ACHN (cell line): ENCODE measurements at places on chromosomes 7 and 10.

DNA sequence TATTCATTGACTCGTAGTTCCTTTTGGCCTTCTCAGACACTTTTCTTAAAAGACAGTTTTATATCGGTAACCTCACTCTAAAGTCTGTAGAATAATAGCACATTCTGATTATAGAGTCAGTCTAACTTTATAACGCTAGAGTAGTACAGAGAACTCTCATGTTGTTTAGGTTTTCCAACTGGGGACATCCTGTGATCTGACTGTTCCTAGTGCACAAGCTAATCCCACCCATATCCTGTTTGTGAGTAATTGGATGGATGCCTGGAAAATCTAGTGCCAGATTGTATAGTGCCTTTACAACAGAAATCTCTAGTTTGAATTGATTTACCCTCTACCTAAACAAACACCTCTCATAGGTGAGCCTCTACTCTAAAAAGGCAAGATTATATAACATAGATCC lies 107.4 kb downstream of the ZEB1 start:
- peak; percentile 62 for DNase-seq

- no peak for DNase-seq
Measured at GRCh38 chr7:135991322-135991721, 14.2 kb upstream of the MTPN start.

DNA sequence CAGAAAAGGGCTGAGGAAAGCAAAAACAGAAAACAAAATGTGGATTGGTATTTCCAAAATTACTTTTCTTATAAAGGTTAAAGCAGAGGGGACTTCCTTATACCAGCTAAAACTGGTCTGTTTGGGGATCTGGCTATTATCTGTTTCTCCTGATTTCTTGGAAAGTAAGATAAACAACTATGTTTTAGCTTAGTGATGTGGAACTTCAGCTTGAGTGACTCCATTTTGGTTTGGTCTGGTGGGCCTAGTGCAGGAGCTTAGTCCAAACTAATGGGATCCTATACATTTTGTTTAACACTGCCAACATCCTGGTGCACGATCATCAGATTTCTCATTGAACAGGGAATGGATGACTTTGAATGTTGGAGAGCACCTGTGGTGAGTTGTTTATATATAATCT lies 283.5 kb downstream of the ADK start:
- no peak for DNase-seq

DNA sequence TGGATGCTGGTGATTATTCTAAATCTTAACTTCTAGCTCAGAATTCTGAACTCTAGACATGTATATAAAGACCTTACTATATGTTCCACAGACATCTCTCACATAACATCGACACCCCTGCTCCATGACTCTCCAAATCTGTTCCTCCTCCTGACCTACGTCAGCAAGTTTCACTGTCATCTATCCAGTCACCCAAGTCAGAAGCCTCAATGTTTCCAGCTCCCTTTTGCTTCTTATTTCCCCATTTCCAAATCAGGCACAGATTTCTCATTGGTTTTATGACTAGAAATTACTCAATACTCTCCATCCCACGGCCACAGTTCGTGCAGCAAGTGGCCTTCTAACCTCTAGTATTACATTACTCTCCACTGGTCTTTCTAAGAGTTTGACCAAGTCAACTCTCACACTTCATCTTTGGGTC lies 28.5 kb downstream of the EPC1 start:
- DNase-seq = no peak

DNA sequence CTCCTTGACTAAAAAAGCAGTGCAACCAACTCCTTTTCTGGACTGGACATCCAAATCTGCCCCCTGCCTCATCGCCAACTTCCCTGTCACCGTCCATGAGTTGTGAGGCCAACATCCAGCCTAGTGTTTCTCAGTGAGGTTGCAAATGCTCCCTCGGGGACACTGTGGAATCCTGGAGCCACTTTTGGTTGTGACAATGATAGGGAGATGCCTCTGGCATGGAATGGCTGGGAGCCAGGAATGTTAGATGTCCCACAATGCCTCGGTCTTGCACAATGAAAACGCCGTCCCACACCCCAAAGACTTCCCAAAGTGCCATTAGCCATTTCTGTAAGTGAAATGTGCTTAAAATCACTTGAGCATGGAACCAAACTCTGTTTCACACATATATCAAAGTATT lies 105.2 kb downstream of the OSBPL3 start:
- DNase-seq = no peak

- no peak for DNase-seq
Measured at GRCh38 chr7:71935674-71936073, 476.5 kb downstream of the CALN1 start.

GRCh38 chr10:121594076-121594475 lies 4.2 kb downstream of the FGFR2 start:
- DNase-seq = no peak

DNA sequence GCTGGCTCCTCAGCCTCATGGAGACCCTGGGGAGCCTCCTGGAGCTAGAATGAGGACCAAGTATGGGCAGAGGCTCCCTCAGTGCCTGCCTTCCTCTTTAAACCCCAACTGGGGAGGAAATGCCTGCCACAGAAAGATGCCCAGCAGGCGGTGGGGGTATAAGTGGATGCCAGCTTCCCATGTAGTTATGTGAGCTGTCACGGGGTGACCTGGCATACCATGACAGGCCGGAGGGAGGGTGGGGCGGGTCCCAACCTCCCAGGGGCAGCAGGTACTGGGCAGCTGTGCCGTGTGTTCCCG lies 35.0 kb downstream of the COL13A1 start:
- no peak for DNase-seq

DNA sequence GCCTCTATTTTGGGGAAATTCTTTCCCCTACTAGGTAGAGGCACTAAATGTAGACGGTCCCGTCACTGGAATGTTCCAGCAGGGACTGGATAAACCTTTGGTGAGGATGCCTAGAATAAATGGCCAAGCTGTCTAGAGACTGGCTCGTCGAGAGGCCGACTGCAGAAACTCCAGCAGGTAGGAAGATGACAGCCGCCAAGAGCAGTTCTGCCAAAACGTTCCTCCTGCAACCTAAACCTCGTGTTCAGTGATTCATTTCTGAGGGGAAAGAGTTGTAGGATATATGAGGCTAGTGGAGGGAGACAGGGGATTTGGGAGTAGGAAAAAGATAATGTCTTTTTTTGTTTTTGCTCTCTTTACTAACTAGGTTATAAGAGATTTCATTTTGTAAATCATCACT lies 184.7 kb upstream of the GDF10 start:
- no peak for DNase-seq

- DNase-seq = no peak
Measured at GRCh38 chr10:108616559-108617285, 1306.6 kb downstream of the XPNPEP1 start.

GRCh38 chr10:4083509-4084003 lies 298.5 kb upstream of the KLF6 start:
- DNase-seq = no peak

DNA sequence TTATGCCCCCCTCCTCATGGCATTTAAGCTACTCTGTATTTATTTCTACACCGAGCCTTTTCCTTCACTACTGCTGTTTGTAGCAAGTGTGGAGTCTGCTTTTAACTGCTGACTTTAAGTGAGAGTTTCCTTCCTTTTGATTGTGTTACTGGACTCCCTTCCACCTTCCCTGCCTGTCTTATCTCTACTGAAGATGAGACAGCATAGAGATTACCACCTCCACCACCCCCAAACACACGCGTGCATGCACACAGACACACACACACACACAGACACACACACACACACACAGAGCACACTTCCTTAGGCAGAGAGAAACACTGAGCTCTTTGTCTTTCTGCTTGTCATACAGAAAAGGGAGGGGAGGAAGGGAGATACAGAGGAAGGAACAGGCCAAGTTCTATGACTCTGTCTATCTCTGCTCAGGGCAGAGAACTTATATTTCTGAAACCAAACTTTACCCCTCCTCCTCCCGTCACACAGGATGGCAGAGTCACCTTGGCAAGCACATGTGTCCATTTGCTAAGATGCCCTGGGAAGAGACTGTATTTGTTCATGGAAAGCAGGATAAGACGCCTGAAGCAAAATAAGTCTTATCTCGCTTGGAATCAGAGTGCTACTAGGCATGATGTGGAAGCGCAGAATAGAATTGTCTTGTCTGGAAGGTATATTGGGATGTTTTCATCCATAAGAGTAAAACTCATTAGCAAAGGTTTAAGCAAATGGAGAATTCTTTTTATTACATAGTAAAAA lies 81.8 kb upstream of the CAV2 start:
- no peak for DNase-seq

DNA sequence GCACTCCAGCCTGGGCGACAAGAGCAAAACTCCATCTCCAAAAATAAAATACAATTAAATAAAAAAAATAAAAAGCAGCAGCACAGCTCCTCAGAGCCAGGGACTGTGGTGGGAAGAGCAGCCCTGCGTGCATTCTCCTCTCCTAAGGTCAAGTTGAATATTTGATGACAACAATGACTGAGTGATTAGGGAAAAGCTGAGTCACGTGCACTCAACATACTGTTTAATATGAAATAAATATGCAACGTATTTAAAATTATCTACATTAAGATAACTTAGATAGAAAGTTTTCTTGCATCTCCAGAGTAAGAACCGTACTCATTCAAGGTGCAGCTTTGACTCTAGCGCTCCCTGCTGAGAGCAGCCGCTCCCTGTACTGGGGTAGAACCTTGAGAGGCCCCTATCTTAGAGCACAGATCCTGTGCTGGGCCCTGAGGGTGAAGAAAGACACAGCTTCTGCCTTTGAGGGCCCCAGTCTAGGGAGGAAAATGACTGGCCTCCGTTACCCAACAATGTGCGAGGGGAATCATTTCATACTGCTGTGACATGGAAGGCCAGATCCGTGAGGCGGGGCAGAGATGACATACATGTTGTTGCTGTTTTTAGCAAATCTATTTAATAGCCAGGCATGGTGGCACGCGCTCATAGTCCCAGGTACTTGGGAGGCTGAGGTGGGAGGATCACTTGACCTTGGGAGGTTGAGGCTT lies 81.1 kb downstream of the SVIL start:
- no peak for DNase-seq
